Foreskin keratinocyte (primary cell): ENCODE measurements at places on chromosomes 4 and X. TPM values are rescaled to one million over a fixed set of nuclear protein-coding genes. Genes with fewer than 3 reads are reported as not detected.

DNA sequence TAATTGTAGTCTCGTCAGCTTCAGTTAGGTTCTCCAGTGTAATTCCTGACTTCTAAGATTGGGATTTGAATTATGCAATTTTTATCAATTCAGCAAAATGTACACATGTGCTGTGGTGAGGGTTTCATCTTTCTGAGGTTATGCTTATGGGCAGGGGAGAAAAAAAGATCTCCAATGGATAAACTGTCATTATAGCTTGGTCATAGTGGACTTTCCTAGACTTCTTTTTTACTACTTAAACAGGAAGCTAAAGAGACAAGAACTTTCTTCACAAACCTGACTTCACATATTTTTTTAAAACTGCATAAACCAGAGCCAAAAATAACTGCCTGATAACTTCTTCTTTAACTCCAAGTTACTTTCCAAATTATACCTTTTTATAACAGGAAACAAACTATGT, 21.7 kb upstream of the SPP1 start:
- no peak for DNase-seq

Gene SYTL5
- total RNA-seq: 0.04 and 0.10 TPM in 2 replicates

GRCh38 chr4:177413656-177414055, 28.6 kb downstream of the AGA start:
- no peak for DNase-seq

DNA sequence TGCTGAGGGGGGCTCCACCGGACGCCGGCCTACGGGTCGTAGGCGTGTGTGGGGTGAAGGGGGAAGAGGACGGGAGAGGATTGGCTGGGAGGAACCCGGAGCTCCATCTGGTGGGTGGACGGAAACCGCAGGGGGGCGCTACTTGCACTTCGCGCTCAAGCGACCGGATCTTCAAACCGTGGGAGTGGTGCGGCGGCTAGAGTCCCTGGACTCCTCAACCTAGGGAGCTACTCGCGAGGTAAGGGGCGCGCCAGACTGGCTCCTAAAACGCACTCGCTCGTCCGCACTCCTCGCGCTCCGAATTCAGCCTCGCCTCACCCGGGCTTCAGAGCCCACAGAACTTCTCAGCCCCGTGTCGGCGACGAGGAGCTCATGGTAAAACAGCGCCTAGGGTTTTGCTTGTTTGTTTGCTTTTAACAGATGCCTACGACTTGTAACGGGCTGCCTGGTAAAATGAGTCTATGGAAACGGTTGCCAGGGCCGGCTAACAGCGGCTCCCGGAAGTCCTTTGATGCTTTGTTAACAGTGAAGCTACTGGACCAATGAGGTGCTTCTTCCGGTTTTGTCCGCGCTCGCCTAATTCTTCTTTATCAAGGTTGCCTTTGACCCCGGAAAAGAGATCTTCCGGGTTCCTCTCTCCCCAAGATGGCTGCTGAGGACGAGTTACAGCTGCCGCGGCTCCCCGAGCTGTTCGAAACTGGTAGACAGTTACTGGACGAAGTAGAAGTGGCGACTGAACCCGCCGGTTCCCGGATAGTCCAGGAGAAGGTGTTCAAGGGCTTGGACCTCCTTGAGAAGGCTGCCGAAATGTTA, at the start of gene IGBP1:
IGBP1 (plus strand) TSS at position 145 of the 813 bp plus-strand sequence; CDS start at position 646, 501 bp downstream.
- peak; percentile 65 for DNase-seq

- DNase-seq: no peak
Observed at GRCh38 chr4:156346959-156347385, 393.3 kb upstream of the CTSO start.

Gene HS3ST1
- total RNA-seq: 7.1 and 8.5 TPM in 2 replicates

DNA sequence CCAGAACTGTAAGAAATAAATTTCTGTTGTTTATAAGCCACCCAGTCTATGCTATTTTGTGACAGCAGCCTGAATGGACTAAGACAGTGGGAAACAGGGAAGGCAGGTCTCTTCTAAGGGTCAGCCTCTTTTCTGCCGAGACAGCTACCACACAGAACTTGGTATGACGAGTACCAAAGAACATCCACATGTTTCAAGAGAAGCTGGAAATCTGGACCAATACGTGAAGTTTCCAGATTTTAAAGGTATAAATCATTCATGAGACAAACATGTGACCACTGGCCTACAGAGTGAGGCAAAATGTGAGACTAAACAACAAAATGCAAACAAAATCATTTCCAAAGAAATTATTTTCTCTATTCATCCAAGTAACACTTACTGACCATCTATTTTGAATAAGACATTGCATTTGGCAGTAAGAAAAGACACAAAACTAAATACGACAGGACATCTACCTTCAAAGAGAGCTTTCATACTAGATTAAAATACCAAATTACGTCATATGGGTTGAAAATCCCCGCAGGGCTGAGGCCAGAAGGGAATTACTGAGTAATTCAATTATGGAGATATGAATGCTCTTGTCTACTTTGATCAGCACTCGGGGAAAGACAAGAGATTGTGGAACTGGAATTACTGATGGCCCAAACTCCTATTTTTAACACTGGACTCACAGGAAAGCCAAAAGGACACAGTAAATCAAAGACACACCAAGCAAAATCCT, 7.2 kb downstream of the SCARB2 start:
- DNase-seq: peak; percentile 56

DNA sequence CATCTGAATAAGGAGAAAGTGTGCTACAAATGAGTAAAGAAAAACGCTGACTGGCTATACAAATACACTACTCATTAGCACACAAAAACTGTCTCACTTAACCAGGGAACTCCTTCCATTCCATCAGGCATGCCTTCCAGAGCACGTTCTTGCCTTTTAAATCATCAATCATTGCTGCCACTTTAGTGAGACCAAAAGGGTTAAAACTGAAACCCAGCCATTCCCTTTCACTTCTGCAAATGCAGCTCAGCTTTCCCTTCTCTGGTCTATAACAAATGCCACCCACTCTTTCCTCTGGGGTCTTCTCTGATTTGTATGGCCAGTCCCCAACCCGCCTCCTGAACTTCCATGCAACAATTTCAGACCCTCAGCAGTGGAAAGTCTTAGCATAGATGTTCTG, 231.5 kb downstream of the TRIML1 start:
- no peak for DNase-seq

- no peak for DNase-seq
Observed at GRCh38 chrX:40855932-40856515, 120.7 kb upstream of the MED14 start.

Gene ASB12
- 0.07 TPM in 1 of 2 replicates, not detected in the other for total RNA-seq

DNA sequence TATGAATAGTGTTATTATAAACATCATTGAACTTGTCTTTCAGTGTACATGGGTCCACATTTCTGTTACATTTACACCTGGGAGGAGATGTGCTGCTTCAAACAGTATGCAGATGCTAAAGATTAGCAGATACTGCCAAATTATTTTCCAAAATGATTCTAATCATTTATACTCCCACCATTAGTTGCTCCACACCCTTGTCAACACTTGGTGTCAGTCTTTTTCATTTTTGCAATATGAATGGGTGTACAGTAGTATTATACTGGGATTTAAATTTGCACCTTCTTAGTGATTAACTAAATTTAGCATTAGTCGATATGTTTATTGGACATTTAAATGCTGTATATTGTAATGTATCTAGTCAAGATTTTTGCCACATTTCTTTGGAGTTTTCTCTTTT, 131.6 kb upstream of the GRID2 start:
- DNase-seq: no peak

Gene FAM47C
- not detected in 2 replicates for total RNA-seq

DNA sequence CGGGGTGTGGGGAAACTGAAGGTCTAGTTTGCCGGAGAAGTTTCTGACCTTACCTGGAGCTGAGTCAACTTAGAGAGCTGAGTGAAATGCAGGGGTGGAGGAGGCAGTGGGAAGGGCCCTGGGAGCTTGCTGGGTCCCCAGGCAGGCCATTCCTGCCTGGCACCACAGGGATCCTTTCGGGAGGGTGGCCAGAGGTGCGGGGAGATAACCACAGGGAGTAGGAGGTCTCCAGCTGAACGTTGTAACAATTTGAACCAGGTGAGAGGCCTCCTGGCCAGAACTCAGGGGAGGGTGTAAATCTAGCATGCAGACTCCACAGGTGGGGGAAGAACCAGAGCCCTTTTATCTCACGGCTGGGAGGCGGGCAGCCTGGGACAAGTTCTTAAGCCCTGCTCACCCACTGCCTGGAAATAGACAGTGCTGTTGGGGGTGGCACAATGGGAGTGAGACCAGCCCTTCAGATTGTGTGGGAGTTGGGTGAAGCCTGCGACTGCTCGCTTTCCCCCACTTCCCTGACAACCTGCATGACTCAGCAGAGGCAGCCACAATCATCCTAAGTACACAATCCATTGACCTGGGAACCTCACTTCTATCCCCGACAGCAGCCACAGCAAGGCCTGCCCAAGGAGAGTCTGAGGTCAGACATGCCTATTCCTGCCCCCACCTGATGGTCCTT, 247.4 kb downstream of the ADGRA3 start:
- DNase-seq: peak; percentile 17

GRCh38 chr4:53693408-53693807, 102.1 kb upstream of the LNX1 start:
- DNase-seq: no peak

Gene ZNF41
- total RNA-seq: 6.2 and 6.8 TPM in 2 replicates

- no peak for DNase-seq
Observed at GRCh38 chrX:48616576-48616975, 19.3 kb downstream of the WDR13 start.

DNA sequence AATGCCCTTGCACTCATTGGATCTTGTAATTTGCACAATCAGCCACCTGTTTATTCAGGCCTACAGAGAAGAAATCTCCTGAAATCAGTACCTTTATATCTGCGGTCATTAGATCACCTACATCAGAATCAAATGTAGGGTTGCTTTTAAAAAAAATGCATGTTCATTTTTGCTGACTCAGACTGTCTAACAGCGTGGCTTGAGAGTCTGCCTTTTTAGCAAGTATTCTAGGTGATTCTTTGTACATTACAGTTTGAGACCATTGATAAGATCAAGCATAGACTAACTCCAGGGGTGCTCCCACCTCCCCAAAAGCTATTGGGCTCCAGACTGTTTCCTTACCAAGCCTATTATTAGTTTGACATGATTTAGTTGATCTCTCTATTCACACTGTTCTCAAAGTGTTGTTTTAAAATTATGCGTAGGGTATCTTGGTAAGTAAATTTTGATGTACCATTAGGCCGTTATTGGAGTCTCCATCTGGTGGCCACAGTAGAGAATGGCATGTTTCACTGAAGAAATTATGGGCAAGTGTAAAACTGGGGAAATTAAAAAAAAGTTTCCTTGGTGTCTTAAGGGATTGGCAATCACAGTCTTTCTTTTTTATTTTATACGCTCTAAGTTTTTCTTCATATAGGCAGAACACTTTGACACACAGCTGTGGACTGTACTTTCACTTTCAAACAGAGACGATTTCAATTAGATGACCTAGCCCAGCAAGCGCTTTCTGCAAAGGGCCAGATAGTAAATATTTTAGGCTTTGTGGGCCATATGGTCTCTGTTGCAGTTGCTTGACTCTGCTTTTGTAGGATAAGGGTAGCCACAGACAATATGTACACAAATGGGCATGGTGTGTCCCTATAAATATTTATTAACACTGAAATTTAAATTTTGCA, 33.7 kb upstream of the MSL3 start:
- DNase-seq: peak; percentile 0

DNA sequence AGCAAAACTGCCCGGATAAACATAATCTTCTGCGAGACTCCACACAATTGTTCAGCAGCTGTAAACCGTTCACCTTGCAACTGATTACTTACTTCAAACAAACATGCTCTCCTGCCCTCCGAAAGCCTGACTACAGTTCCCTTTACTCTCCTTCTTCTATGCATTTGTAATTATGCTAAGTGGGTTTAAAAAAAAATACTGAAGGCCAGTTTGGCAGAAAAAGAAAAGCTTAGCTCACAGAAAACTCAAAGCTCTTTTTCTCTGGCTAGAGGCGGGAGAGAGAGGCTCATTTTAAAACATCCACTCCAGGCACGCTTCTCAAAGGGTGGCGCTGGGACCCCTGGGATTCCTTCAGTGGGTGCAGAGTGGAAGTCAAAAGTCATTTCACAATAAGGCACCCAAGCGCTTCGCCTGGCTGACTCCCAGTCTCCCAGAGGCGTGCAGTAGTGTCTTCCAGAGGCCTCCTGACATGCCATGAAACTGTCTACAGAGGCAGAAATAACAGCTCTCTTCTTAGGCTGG, 1.9 kb downstream of the DHRSX start:
- no peak for DNase-seq

DNA sequence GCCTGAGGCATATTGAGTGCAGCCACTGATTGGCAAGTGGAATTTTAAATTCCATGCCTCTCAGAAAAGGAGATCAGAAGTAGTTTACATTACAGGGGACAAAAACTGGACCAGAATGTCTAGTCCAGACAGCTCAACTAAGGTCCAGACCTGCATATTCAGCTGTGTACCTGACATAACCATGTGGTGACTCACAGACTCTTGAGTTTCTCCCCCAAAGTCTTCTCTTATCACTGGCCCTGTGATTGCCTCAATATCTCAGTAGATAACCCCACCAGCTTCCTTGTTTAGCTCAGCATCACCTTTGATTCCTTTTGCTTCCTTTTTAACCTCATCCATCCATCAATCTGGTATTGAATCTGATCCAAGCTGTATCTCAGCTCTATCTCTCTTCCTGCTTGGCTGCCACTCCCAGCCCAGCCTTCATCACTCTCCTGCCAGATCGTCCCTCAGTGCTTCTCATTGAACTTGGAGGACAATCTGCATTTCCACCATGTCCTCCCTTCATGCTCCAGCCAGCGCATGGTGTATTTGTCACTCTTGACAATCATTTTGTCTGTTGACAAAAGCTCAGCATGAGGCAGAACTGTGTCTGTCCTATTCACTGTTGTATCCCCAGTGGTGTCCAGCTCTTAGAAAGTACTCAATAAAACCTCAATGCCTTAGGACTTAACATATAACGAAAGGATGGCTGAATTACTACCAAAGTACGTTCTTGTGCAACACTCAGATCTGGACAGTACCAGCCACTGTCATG, 27.8 kb upstream of the SLC2A9 start:
- DNase-seq: peak; percentile 61

Gene C4orf50
- not detected in 2 replicates for total RNA-seq

Gene SPANXB1
- total RNA-seq: not detected in 2 replicates

Gene MEPE
- total RNA-seq: not detected in 2 replicates

DNA sequence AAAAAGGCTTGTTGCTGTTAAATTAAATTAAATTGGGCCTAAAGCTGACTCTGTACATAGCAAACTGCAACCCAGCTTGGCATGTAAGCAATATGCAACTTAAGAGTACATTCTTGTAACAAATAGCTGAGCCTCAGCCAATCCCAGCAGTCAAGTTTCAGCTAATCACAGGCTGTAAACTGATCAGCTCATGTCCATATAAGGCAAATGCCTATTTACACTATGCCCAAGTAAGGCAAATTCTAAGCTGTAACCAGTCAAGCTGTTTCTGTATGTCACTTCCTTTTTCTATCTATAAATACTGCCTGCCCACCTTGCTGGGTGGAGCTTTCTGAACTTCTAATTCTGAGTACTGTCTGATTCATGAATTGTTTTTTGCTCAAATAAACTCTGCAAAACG, 429.1 kb upstream of the FTHL17 start:
- DNase-seq: no peak
